ENCODE measurements at places on chromosomes 2 and 18.

GRCh38 chr2:45891719-45892424, 240.4 kb downstream of the PRKCE start:
- DNase-seq, result no peak

- peak; percentile 46 for DNase-seq
Observed at GRCh38 chr2:69936906-69937305, 22.0 kb downstream of the MXD1 start.

- DNase-seq, result no peak
Observed at GRCh38 chr18:50473881-50474280, 86.0 kb upstream of the MAPK4 start.

DNA sequence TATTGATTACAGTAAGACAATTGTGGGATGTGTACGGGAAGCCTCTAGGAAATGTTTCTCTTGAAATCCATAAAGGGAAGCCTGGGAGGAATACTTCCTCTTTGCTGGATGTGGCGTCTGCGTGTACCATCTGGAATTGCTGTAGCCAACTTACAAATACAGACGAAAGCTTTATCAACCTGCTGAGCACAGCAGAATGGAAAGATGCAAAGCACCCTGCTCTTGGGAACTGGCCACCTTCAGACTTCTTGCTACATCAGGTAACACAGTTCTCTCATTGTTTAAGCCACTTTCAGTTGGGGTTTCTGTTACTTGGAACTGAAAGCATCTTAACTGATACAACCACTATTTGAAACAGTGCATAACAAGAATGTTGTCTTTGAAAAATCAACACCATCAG, 213.8 kb downstream of the HRH4 start:
- no peak for DNase-seq

DNA sequence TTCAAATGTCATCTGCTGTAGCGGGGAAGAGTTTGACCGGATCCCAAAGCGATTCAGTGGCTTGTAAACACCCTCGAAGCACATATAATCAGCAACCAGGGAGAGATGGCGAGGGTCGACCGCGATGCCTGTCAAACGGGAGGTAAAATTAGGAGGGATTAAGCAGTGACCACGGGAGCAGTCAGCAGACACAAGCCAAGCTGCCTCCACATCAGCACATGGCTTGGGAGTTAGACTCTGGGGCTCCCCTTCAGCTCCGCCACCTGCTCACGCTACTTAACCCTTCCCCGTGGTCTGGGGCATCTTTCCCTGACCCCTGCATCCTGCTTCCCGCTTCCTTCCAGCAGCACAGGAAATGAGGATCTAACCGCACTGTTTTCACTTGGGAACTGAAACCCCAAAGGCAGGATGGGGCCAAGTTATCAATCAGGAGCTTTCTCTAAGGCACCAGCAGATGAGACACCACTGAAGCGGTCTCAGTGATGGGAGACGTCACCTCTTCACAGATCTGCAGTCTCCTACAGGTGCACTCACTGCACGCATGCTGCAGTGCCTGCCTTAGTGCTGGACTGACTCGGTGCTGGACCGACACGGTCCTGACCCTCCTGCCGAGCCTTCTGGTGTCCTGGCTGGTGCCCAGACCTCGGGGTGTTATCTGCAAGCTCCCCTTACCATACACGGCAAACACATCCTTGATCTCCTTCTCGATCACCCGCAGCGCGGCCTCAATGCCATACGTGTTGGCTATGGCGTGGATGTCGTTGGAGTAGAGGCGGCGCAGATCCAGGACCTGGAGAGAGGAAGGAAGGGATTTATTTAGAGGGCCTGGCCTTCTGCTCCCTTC, 77.5 kb downstream of the POLR1A start:
- no peak for DNase-seq

GRCh38 chr2:116717832-116718231, 1096.7 kb upstream of the DDX18 start:
- DNase-seq, result no peak

GRCh38 chr2:217223222-217223930, 363.5 kb upstream of the TNP1 start:
- DNase-seq, result peak; percentile 93

DNA sequence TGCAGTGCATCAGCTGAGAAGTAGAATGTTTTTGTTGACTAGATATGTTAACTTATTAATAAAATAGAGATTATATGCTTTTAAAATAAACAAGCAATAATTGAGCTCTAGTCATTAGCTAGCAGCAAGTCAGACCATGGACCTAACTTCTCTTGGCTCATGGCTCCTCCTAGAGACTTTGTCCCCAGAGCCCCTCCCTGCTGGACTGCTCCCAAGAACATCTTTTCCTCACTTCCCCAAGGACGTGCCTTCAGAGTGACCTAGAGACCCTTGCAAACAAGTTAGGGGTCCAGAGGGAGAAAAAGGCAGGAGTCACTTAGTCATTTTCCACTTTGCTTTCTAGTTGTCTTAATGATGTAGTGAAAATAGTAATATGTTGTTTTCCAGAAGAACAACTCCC, 312.5 kb upstream of the NRP2 start:
- no peak for DNase-seq

GRCh38 chr18:39365836-39366485, 1800.4 kb upstream of the CELF4 start:
- DNase-seq, result no peak

DNA sequence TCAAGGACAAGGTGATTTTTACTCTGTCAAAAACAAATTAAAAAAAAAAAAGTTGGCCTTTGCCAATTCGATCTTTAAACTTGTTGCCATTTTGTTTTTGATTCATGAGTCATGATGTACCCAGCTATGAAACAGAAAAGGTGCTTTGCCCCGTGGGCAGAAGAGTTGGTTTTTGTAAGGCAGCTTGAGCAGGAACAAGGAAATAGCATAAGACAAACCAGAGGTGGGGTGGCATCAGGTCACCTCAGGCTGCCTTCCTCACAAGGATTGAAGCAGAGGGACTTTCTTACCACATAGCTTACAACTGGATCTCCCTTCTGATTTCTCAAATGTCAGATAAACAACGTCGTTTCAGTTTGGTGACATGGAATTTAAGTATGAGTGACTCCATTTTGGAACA, 123.8 kb downstream of the ARL4C start:
- no peak for DNase-seq

GRCh38 chr2:67260343-67261277, 136.5 kb upstream of the ETAA1 start:
- DNase-seq, result peak; percentile 99

DNA sequence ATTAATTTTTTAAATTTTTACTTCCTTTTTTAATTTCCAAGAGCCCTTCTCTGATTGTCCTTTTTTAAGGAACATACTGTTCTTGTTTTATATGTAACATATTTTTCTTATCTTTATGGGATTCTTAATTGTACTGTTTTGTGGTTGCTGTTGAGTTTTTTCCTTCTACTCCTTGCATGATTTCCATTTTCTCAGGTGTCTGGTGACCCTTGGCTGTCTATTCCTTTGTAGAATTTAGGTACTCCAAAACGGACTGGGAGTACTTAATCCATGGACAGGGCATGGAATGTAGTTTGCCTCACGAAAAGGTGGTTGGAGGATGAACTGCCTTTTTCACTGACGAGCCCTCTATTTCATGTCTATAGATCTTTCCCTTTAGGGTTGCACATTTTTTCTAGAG, 26.6 kb downstream of the TWSG1 start:
- DNase-seq, result no peak

DNA sequence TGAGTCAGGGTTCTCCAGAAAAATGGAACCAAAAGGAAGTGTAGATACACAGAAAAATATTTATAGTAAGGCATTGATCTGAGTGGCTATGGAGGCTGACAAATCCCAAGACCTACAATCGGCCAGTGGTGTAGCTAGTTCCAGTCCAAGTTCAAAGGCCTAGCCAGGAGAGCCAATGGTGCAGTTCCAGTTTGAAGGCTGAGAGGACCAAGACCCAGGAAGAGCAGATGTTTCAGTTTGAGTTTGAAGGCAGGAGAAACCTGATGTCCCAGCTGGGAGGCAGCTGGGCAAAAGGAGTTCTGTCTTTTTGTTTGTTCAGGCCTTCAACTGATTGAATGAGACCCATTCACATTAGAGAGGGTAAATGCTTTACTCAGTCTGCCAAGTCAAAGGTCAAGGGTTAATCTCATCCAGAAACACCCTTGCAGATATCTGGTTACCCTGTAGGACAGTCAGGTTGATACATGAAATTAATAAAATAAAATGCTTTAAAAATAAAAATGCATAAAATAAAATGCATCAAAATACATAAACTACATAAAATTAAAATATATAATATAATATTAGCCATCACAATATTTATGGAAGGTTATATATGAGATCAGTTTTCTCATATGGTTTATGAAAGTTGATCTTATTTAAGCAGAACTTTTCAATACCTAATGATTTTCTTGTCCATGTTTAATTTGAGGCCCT, 38.7 kb downstream of the KCNE4 start:
- DNase-seq, result no peak

- DNase-seq, result peak; percentile 47
Observed at GRCh38 chr2:23426263-23426905, 41.4 kb downstream of the KLHL29 start.
